ENCODE measurements at places on chromosomes 4 and X.

DNA sequence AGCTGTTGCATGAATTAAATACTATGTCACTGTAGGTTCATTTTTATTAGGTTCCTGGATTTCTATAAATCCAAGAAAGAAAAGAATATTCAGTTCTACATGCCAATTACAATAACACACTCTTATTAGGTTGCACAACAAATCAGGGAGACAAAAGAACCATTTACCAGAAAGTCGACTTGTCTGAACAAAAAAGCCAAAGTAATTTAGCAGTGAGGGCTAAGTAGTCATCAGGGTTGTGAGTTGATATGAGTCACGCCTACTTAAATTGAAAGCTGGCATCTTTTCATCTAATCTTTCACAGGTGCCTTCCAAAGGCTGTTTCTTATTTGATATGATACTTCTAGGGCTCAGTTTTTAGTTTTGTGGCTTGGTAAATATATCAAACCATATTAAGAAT, 25.4 kb upstream of the GNRHR start:
- no peak for DNase-seq

DNA sequence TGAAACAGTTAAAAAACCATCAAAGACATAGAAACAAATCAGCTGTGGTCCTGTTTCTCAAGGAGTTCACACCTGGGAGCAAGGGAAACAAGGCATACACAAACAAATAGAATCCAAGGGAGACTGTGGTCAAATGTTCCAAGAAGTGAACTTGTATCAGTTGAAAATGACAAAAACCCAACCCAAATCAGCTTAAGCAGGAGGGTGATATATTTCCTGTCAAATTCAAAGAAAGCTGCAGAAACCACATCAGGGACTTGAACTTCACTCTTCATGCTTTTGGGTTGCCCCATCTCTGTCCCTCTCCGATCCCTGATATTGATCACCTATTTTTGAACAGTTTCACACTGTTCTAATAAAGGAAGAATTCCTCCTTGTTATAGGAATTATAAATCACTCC, 148.6 kb upstream of the FMR1 start:
- DNase-seq = no peak

DNA sequence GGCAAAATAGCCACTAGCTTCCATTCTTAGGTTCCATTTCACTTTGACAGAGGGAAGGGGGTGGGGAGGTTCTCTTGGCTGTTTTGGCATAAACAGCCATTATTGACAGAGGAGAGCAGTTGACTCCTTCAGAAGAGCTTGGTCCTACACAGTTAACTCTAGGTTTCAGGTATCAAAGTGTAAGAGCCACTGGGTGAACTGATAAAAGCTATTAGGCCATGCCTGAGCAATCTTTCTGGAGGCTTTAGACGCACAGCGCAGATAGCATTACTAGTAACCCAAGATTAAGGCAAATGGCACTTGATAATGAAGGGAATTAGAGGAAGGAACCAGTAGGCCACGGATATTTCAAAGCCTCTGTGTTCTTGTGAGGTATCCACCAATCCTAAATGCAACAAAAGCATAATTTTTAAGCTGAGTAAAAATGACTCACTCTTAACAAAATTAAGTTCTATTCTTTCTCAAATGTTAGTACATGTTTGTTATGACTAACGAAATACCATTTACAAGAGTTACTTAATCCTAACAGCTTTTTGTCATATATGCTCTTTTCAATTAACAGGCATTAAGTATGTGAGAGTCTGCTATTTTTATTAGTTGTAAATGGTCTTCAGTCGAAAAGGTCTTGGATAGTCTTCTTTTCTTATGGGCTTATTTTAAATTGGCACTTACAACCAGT, 53.6 kb downstream of the SLC7A11 start:
- DNase-seq = no peak

- no peak for DNase-seq
Observed at GRCh38 chr4:39020130-39020529, 12.1 kb downstream of the TMEM156 start.

- DNase-seq = no peak
Observed at GRCh38 chrX:27336466-27337091, 126.6 kb downstream of the PPP4R3C start.

DNA sequence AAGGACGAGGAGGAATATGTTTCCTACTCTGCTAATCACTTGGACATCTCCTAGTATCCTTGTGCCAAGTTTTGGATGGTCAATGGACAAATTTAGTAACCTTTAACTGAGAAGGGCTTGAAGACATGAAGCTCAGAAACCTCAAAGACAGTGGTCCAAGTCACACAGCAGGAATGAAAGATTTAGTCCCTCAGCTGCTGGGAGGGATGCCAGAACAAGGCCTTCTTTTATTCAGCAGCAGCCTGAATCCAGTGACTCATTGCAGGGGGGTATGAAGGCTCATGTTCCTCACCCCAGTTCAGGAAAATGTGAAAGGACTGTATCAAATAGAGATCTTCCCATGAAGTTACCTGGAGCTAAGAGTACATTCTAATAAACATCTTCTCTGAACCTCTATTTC, 214.9 kb upstream of the UGT8 start:
- DNase-seq = no peak

GRCh38 chr4:165359506-165359905, 19.3 kb upstream of the CPE start:
- DNase-seq = no peak

DNA sequence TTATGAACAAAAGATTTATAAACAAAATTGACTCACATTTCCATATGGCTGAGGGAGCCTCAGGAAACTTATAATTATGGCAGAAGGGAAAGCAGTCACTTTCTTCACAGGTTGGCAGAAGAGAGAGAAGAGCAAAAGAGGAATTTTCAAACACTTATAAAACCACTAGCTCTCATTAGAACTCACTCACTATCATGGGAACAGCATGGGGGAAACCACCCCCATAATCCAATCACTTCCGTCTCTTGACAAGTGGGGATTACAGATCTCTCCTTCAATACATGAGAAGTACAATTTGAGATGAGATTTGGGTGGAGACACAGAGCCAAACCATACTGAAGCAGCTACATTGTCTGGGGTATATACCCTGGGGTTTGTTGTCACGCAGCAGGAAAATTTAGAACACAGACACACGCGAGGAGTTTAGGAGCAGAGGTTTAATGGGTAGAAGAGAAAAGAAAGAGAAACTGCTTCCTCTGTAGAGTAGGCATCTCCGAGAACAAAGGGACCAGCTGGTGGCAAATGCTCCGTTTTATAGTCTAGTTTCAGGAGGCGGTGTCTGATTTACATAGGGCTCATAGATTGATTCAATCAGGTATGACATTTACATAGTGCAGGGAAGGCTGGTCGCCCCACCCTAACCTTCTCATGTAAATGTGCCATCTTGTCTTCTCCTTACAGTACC, 2277.7 kb upstream of the AGA start:
- DNase-seq = no peak

- no peak for DNase-seq
Observed at GRCh38 chr4:67674098-67674497, 26.9 kb downstream of the UBA6 start.

DNA sequence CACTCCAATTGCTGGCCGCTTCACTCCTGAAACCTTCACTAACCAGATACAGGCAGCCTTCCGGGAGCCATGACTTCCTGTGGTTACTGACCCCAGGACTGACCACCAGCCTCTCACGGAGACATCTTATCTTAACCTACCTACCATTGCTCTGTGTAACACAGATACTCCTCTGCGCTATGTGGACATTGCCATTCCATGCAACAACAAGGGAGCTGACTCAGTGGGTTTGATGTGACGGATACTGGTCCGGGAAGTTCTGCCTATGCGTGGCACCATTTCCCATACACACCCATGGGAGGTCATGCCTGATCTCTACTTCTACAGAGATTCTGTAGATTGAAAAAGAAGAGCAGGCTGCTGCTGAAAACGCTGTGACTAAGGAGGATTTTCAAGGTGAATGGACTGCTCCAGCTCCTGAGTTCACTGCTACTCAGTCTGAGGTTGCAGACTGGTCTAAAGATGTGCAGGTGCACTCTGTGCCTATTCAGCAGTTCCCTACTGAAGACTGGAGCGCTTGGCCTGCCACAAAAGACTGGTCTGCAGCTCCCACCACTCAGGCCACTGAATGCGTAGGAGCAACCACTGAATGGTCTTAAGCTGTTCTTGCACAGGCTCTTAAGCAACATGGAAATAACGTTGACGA, 35.8 kb upstream of the PRDM8 start:
- no peak for DNase-seq

GRCh38 chrX:139039041-139039440, 327.5 kb upstream of the FGF13 start:
- no peak for DNase-seq

DNA sequence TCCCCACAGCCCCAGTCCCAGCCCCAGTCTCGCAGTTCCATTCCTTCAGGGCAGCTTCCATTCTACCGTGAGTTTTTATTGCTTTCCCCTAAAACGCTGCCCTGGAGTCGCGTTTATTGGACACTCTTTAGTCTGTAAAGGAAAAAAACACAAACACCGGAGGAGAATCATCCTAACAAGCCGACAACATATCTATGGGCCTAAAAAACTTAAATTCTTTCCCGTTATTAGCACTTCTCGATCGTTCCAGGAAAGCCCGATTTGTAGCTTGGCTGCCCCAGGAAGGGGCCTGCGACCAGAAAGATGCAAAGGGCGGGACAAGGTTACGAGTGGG, 178.5 kb downstream of the CBR4 start:
- no peak for DNase-seq

- no peak for DNase-seq
Observed at GRCh38 chr4:77072195-77072753, 3.5 kb downstream of the CCNI start.

GRCh38 chr4:26863512-26863911, 2.9 kb downstream of the STIM2 start:
- no peak for DNase-seq

DNA sequence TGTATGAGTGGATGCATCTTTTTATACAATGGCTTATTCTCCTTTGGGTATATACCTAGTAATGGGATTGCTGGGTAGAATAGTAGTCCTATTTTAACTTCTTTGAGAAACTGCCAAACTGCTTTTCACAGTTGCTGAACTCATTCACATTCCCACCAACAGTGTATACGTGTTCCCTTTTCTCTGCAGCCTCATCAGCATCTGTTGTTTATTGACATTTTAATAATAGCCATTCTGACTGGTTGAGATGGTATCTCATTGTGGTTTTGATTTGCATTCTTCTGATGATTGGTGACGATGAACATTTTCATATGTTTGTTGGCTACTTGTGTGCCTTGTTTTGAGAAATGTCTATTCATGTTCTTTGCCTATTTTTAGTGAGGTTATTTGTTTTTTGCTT, 687.0 kb upstream of the EPHA5 start:
- no peak for DNase-seq

DNA sequence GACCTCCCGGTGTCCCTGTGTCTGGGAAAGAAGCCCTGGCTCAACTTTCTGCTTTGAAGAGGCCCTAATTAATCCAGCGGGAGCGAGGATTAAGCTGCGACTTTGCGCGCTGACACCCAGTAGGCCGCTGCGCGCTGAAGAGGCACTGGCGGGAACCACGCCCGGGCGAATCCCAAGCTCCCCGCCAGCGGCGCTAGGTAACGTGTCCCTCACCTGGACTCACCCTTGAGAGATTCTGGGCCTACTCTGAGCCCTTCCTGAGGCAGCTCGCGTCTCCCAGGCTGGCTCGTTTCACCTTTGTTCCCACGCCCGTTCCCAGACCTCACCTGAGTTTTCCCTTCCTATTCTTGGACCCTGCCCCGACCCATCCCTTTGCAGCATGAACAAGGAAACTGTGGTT, 616 bp upstream of the KLHL34 start:
- no peak for DNase-seq

DNA sequence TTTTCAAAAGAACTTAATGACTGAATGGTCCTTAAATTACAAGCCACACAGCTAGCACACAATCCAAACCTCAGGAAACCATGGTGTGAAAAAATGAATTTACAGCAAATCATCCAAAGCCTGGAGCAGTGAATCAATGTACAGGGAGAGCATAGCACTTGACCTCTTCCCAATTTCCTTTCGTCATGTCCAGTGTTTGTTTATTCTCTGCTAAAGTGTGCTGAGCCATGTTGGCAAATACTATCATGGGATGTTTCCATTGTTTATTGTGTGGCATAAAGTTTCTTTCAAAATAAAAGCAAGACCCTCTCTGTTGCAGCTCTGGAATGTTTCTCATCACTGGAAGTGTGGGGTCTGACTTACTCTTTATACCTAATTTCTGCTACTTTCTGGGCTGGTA, 25.4 kb upstream of the FAM47B start:
- DNase-seq = no peak

- DNase-seq = no peak
Observed at GRCh38 chrX:18951032-18951431, 32.9 kb downstream of the PHKA2 start.

DNA sequence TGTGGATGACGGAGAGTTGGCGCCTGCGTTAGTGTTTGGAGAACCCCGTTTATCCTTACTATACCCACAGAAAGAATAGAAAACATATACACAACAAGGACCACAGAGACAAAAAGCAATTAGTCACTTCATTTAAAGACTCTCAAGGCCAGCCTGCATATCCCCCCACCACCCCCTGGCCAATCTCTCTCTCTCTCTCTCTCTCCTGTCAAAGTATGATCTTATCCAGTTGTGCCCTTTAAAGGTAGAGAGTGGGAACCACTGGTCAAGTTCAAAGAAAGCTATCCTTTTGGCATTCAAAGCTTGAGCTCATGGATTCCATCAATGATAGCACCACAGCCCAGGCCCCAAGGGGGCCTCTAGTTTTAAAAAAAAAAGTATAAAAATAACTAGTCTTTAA, 180.3 kb upstream of the MBNL3 start:
- no peak for DNase-seq

DNA sequence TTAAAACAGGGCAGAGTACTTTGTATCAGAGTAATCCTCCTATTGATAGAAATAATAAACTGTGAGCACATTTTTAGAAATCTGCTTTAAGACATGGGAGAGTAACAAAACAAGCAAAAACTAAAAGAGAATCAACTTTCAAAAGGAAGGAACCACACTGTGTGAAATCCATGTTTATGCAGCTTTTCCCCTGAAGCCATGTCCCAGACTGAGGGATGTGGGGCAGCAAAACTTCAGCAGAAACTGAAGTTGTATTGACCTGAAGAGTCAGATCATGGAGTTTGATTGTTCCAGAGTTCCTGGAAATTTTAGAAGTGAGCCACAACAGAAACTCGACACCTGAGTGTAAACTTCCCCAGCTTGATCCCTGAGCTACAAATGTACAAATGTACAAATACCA, 53.2 kb downstream of the COMMD8 start:
- DNase-seq = no peak

- no peak for DNase-seq
Observed at GRCh38 chr4:67660418-67660817, 40.5 kb downstream of the UBA6 start.
